ENCODE measurements at places on chromosomes 7 and 10. TPM values are rescaled to one million over a fixed set of nuclear protein-coding genes. Genes with fewer than 3 reads are reported as not detected.
A peak's percentile ranks its signal among the peaks of the same experiment; 100 is the strongest.

GRCh38 chr10:123715546-123715945, 49.4 kb downstream of the GPR26 start:
- no peak for DNase-seq

GRCh38 chr7:2934984-2935740, 91.1 kb upstream of the GNA12 start:
- no peak for DNase-seq

GRCh38 chr10:82827901-82828300, 952.9 kb downstream of the NRG3 start:
- no peak for DNase-seq

Gene FRMD4A
- 5.5 TPM for total RNA-seq

GRCh38 chr7:6831018-6831725, 5.1 kb upstream of the CCZ1B start:
- DNase-seq = no peak

DNA sequence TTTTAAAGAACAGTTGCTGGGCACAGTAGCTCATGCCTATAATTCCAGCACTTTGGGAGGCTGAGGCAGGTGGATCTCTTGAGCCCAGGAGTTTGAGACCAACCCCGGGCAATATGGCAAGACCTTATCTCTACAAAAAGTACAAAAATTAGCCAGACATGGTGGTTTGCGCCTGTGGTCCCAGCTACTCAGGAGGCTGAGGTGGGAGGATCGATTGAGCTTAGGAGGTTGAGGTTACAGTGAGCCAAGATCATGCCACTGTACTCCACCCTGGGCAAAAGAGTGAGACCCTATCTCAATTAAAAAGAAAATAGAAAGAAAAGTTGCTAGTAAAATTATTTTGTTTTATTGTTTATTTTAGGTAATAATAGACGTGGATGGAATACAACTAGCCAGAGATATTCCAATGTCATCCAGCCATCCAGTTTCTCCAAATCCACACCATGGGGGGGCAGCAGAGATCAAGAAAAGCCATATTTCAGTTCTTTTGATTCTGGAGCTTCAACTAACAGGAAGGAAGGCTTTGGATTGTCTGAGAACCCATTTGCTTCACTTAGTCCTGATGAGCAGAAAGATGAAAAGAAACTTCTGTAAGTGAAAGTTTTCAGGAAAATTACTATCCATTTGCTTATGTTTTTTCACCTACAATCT, 3.0 kb downstream of the NUP42 start:
- DNase-seq = no peak

Gene MCMBP
- total RNA-seq = 52.5 TPM

DNA sequence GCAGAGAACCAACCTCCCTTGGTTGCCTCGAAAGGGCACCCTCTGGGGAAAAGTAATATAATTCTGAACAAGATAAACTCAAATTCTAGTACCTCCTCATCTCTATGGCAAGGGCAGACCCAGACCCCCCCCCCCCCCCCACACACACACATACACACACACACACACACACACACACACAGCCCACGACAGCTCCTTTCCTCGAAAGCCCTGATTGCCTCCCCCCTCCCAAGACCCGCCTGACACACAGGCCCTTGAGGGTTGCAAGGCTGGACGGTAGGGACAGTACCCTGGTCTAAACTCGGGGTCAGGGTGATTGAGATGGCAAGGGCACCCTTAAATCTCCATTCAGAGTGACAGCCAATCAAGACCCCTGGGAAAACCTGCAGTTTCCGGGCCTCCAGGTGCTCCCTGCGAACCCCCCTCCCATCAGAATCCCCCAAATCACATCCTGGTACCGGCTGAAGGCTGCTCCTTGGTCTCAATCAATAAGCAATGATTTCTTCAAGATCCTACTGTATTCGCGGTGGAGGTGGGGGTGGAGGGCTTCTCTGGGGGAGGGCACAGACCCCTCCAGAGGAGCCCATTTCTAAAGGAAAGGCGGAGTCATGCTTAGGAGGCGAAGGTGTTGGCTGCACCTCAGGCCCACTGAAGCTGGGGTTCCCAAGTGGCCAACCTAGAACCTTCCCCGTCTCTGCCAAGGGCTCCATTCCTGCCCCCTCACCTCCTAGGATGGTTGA, 100.7 kb downstream of the HIP1 start:
- no peak for DNase-seq

- no peak for DNase-seq
These were observed 36.0 kb downstream of the CCNY start for GRCh38 chr10:35372329-35372728.

DNA sequence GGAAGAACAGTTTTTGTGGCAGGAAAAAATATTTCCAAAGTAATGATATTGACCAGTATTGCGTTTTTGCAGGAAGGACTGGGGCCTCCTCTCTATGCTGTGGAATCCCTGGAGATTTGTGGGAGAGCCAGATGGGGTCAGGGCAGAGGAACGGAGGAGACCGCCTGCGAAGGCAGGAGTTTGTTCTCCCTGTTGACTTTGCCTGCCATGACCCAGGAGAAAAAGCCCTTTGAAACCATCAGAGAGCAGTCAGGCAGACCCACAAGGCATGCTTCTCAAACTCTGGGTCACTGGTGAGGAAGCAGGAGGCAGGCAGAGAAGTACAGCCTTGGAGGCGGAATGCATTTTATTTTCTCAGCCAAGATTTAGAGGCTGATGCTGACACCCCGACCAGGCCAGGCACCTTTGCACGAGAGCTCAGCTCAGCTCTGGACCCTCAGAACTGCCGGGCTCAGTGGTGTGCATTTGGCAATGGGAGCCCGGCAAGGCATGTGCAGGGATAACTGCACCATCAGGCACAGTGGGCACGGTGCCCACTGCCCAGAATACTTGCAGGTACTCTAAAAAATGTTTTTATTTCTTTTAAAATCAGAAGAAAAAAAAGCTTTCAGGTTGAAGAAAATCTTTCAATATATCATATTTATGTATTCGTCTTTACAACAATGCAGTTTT, 410.4 kb downstream of the RPS24 start:
- peak; percentile 9 for DNase-seq

GRCh38 chr10:50367732-50368131, 116.4 kb upstream of the ASAH2 start:
- DNase-seq = peak; percentile 21

Gene HERC4
- total RNA-seq = 54.7 TPM

Gene MLXIPL
- 6.5 TPM for total RNA-seq

- no peak for DNase-seq
These were observed 135.5 kb downstream of the NRF1 start for GRCh38 chr7:129746857-129747529.

DNA sequence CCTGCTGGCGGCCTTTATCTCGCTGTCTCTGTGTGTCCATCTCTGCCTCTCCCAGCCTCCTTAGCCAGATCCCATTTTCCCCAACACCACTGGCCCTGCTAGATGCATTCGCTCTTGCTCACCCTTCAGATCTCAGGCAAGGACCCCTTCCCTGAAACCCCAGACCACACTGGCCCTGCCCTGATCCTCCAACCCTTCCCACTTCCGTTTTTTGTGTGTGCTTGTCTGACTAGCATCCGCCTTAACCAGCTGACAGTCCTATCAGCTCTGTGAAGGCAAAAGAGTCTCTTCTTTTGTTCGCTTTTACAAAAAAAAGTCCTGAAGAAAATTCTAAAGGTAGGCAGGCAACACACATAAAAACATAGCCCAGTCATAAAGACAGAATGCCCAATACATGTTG, 28.7 kb downstream of the CHST15 start:
- no peak for DNase-seq

Gene SFRP5
- not detected for total RNA-seq

DNA sequence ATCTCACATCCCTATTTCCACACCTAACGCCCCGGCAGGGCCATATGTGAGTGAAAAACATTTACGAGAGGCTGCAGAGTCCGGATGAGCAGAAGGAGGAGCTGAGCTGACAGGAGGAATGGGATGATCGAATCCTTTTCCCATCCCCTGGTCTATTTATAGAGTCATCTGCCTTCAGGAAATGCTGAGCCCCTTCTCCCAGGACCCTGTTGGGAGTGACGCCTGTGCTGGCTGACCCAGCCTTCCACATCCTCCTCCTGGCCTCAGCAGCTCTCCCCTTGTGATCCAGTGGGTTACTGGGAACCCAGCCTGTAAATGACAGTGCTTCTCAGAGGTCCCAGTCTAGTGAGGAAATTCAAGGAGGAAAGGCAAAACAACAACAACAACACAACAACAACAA, 16.6 kb downstream of the DENND2A start:
- DNase-seq = no peak

Gene AQP1
- total RNA-seq = 47.0 TPM

Gene SYT15B
- 2.8 TPM for total RNA-seq

DNA sequence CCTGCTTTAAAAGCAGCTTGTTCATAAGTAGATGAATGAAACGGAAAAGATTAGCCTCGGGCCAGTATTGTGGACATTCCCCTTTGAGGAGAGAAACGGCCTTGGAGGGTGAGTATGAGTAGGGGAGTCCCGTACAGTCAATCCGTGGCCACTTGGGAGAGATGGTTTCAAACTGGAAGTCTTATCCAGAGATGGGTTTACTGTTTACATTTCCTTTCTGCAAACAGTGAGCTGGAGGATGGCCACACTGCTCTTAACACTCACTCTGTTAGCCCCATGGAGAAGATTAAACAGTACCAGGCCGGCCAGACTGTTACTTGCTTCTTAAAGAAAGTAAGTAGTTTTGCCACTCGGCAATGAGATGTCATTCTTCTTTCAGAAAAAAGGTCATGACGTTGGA, 20.3 kb downstream of the CALHM2 start:
- no peak for DNase-seq

DNA sequence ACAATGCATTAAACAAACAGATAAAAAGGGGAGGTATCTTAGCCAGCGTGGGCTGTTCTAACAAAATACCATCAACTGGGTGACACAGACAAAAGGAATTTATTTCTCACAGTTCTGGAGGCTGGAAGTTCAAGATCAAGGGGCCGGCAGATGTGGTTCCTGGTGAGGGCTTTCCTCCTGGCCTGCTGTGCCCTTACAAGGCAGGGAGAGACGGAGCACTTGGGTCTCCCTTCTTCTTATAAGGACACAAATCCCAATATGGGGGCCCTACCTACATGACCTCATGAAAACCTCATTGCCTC, 281.6 kb upstream of the KLF14 start:
- DNase-seq = no peak

DNA sequence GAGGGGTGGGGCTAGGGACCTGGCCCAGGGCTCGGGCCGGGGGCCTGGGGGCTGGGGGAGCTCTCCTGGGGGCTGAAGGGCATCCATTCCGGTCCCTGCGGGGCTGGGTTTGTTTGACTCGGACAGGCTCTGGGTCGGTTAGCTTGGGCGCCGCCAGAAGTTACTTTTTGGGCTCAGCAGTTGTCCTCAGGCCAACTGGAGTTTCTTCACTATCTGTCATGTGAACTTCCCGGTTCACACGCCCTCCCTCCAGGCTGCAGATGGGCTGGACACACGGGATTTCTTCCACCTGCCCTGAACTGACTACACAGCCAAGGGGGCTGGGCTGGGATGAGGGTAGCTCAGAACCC, 3.8 kb downstream of the SLC4A2 start:
- DNase-seq = no peak

- DNase-seq = no peak
These were observed 257.0 kb upstream of the MINDY3 start for GRCh38 chr10:16117305-16117695.

- DNase-seq = no peak
These were observed 220.3 kb downstream of the ARL4A start for GRCh38 chr7:12907774-12908173.

DNA sequence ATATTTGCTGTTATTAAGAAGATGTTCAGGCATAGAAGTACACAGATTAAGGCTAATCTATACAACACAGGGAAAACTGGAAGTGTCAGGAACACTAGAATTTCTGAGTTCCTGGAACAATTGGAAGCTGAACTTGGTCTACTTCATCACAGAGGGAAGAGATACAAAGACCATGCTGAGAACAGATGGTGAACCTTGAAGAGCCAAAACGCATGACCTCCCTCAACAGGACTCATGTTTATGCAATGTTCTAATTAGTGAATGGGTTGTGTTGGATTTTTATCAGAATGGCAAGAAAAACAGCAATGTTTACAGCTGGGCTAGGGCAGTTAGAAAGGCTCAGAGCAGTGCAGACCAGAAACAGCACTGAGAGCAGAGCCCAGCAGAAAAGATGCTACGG, 94.9 kb downstream of the SFMBT2 start:
- no peak for DNase-seq

DNA sequence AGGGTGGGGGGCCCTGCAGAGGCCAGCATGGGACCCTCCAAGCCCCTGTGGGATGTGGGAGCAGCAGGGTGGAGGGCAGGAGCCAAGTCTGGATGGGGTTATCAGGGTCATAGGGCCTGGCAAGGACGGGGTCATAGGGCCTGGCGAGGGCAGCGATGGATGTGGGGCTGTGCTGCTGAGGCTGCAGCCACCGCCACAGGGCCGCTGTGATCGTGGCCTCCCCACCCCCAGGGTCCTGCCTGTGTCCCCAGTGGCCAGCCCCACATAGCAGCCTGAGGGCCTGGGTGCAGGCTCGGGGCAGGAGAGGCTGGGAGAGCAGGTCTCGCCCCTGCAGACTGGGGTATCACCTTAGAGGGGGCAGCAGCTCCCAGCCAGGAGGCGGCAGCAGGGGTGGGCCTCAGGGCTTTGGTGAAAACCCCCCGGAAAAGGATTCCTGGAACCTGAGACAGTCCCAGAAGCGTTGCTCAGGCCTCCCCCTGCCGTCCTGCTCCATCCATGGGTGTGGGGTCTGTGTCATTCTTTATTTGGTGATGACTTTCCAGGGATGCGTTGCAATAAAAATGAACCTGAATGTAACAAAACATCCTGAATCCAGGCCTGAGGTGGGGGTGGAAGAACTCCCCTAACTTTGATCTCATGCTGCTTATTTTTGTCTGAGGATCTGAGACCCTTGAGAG, 107.3 kb upstream of the SHH start:
- no peak for DNase-seq

Gene PWWP2B
- 26.0 TPM for total RNA-seq

DNA sequence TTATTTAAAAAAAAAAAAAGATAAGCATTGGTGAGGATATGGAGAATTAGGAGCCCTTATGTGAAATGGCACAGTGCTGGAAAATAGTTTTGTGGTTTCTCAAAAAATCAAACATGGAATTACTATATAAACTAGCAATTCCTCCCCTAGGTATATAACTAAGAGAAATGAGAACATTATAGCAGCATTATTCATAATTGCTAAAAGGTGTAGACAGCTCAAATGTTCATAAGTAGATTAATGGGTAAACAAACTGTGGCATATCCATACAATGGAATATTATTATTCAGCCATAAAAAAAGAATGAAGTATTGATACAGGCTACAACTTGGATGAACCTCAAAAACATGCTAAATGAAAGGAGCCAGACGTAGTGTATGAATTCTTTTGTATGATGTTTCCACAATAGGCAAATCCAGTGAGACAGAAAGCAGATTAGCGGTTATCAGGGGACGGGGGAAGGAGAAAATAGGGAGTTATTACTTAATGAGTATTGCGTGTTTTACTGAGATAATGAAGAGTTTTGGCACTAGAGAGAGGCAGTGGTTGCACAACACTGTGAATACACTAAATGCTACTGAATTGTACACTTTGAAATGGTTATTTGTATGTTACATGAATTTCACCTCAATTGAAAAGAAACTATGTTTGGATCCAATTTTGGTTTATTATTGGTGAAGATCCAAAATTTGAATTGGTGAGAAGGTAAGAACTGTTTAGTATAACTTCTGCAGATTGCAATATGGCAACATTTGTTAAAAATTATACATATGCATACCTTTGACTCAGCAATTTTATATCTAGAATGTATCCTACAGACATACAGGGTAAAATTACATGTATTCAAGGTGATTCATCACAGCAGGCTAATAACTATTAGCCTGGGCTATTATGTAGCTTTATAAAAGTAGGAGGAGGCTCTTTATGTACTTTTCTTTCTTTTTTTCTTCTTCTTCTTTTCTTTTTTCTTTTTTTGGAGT, 69.7 kb downstream of the VCL start:
- DNase-seq = no peak

Measured in ovary (tissue), 10 donors.